ENCODE measurements at places on chromosomes 4 and X.
A peak's percentile ranks its signal among the peaks of the same experiment; 100 is the strongest.

DNA sequence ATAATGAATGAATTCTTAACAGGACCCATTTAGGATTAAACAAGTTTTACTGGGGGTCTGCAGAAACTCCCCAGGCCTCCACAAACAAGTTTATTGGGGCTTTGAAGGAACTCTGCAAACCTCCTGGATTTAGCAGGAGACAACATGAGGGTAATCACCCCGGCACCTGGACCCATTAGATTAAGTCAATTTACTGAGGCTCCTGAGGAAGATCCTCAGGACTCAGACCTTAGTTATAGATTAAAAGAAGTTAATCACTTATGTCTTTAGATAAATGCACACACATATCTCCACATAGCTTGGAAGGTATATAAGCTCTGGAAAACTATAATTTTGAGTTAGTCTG is 29.4 kb downstream of the XG start:
- no peak for DNase-seq

- no peak for DNase-seq
Observed at GRCh38 chr4:163180090-163180489, 13.4 kb upstream of the NAF1 start.

- DNase-seq, result no peak
Observed at GRCh38 chrX:75963774-75964173, 178.7 kb upstream of the MAGEE2 start.

DNA sequence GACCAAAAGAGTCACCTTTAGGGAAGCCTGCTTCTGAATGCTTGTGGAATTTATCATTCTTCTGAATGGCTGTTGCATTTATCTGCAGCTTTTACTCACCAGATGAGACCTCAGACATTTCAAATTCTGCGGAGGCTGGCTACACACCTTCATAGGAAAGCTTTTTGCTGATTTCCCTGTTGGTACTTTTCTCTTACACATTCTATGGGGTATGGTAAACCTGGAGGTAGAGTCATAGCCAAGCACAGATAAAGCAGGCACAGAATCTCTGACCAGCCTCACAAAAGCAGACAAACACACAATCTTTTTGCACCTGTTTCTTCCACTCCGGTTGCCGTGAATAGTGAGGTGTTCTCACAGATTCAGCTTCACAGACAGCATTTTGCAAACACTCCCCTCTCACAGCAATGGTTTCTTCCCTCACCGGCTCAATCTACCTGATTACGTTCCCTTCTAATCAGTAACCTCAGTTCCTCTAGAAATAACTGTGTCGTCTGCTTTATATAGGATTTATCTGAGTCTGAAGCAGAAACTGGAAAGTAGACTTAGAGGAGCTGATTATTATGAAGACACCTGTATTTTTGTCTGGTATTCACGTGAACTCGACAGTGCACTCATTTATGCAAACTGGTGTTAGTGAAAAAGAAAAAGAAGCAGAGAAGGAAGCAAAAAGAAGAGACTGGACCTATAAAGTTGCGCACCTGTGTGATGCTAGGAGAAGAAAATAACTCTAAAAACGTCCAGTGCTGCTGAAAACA is 83.1 kb downstream of the DMD start:
- DNase-seq, result no peak

GRCh38 chr4:168717847-168718246 is 221.0 kb downstream of the PALLD start:
- DNase-seq, result no peak

GRCh38 chrX:46820391-46821100 is 16.3 kb upstream of the RP2 start:
- no peak for DNase-seq

DNA sequence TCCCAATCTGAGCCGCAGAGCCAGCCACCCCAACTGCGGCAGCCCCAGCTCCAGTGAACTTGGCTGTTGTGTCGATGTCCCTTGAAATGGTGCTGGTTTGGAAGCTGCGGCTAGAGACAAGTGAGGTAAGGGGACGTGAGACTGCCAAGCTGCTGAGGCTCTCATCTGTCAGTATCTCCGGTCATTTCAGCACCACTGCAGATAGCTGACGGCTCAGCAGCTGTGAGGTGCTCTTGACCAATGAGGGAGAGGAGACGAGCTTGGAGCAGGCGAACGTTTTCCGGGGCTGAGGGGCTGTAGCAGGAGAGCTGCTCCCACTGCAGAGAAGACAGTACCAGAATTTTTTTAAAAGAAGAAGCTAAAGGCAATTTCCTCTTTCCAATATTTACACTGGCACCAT is 175.5 kb upstream of the CASK start:
- no peak for DNase-seq

DNA sequence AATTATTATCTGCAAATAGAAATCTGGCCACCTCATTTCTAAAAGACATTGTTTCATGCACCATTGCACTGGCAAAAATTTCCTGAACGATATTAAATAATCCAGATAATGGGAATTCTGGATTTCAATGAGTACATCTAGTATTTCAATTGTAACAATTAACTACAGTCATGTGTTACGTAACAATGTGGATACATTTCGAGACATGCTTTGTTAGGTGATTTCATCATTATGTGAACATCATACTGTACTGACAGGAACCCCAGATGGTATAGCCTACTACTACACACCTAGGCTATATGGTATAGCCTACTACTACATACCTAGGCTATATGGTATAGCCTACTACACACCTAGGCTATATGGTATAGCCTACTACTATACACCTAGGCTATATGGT is 14.8 kb downstream of the LAMTOR3 start:
- no peak for DNase-seq

DNA sequence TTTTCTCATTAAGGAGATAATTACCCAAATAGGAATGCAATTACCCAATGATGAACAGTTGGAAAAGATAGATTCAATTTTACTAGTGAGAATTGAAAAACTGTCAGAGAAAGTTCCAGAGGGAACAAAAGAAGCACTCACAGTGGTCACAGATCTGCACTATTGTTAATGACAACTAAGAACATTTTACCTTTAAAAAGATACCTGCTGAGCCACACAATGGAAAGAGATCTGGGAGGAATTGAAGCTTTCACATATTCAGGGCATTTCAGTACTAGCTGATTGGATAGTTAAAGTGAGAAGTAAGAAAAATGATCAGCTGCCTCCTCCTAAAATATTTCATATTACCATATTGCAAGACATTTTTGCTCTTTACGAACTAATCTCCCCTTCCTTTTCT is 1822.2 kb downstream of the STIM2 start:
- DNase-seq, result no peak

GRCh38 chrX:103722505-103722904 is 11.8 kb downstream of the TMEM31 start:
- DNase-seq, result no peak

DNA sequence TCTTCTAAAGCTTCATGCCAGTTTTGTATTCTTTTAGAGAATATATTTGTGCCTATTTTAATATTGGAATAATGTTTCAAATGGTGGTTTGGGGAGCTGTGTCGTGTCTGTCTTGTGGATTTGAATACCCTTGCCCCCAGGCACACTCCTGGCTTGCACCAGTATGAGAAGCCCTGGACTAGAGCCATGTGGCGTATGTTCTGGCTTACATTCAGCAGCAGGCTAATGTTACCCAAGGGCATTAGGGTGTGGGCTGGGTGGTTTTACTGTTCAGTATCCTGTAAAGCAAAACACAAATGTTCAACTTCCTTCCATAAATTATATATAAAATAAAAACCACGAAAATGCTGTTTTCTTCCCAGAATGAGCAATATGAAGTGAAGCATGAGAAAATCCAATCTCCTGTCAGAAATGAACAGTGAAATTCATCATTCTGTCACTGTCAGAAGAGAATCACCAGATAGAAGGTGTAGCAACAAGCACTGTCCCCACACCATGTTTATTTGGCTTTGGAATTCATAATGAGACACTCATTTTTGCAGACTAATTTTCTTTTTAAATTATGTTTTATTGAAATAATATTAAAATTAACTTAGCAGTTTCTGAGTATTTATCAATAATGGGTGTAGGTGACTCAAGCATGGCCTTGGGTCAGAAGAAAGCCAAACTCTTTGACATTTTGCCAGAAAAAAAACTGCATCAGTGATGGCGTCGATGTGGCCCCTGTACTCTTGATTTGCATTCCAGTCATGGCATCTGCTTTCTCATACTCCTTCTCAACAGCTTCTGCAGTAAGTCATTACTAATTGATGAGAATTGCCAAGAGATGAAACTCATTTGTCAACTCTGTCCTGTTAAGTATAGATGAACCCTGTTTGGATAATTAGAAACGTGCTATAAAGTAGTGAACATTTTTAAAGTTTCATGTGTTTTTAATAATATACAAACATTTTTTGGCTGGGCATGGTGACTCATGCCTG is 43.8 kb downstream of the WWC2 start:
- no peak for DNase-seq

DNA sequence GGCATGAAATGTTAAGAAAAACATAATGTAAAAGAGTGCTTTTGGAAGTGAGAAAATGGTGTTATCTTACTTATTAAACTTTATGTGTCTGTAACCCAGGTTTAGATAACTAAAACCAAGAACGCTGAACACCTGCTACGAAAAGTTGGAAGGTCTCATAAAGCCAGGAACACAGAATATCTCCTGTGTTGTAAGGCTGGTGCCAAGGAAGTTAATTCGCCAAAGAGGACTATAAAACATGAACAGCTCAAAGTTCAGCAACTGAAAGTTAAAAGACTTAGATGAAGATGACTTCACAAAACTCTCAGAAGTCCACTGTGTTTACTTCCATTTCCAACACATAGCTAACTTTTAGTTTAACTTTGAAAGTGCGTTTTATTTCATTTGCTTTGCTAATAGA is 54.3 kb downstream of the GPRIN3 start:
- DNase-seq, result no peak

DNA sequence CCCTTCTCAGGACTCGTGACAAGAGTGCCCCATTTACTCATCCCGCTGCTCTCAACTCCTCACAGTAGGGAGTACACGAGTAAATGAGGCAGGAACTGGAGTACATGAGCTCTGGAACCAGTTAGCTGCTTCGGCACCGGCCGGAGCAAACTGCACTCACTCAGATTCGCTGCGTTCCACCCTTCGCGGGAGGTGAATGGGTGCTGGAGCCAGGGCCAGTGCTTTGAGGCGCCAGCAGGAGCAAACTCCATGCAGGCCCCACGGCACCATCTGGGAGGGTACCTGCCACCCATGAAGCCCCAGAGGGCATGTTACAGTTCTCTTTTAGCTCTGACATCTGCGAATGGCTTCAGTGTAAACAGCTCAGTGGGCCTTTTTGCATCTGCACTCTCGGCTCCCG is 315.5 kb upstream of the GK2 start:
- DNase-seq, result peak; percentile 64

GRCh38 chr4:99221980-99222379 is 2.9 kb upstream of the ADH6 start:
- no peak for DNase-seq

DNA sequence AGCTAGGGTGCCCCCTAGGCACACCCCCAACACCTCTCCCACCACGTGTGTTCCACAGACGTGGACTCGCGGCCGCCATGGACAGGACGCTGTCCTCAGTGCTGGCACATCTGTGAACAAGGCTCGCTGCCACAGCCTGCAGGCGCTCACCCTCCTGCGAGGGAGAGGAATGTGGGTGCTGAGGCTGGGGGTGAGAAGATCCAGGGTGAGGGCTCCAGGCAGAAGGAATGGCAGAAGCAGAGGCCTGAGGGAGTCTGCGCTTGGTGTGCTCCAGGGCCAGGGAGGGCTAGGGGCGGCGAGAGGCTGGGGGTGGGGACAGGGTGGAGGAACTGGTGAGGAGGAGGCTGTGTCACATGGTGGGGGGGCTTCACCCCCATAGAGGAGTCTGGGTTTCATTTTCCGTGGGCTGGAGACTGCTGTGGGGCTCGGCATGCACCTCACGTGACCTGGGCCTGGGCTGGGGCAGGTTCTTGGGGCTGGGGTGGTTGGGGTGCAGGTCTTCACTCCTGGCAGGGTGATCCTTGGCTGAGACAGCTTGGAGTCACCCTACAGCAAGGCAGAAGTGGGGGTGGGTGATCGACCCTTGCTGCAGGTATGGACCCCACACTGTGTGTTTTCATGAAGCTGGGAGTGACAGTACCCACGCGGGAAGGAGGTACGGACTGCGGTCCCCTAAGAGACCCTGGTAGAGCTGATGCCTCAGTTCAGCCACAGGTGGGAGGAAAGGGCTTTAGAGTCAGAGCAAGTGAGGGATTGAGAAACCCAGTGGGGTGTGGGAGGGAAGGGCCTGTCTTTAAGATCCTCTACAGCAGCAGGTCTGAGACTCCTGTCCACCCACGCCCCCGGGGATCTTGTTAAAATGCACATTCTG is 103.7 kb downstream of the PSAPL1 start:
- DNase-seq, result no peak

DNA sequence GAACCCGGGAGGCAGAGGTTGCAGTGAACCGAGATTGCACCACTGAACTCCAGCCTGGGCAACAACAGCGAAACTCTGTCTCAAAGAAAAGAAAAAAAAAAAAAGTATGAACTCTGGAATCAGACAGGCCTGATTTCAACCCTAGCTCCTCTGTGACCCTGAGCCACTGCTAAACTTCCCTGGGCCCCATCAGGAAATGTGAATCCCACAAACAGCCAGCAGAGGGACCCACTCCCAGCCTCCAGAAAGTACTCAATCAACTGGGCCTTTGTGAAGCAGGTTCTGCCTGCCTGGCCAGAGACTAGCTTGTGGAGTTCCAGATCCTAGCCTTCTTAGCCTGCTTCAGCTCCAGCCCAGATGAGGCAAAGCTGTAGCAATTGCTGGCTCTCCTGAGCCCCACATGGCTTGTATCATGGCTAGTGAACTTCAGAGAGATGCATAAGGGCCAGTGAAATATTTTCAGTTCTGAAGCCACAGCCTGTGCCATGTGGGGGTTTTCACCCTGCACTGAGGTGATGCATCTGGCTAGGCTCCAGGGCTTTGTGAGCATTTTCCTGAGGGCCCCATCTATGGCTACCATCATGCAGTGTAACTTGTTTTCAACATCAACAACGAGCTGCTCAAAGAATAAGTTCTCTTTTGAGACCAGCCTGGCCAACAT is 7.2 kb upstream of the IDS start:
- DNase-seq, result no peak

GRCh38 chr4:75555294-75556164 is at the start of gene ODAPH:
Gene ODAPH (plus strand): TSS chr4:75556066. CDS start chr4:75556083, 17 bp downstream.
- DNase-seq, result no peak

DNA sequence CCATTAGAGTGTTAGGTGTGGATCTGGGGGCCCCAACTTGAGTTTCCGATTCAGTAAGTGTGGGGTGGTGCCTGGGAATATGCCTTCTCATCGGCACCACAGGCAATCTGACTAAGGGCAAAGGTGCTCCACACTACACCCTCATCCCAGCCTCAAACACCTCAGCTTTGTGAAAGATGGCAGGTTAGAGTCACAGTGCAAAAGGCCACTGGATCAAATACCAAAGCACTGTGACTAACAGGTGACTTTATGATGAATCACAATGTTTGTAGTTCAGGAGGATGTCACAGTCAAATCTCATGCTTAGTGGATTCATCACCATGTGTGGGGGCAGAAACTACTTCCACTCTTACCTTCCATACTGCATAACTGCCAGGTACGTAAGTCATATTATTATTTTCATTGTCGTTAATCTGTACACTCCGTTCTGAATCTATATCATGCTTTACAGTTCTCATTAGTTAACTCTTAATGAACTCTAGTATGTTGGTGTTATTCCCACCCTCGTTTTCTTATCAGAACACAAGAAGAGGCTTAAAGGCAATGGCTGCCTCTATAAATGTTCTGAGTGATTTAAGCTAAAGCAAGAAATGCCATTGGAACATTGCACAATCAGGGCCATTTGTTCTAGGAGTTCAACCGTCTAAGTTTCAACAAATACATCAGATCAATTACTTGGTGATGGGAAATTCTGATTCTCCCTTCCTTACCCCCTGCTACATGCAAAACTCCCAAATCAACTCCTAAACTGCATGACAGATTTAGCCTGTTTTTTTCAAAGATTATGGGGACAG is 50.2 kb downstream of the PRKG2 start:
- DNase-seq, result no peak

GRCh38 chr4:75432683-75433082 is 81.5 kb downstream of the RCHY1 start:
- DNase-seq, result no peak

Data from NCI-H446 treated with DMSO at 0.1 percent for 48 hours (cell line).